ENCODE measurements at places on chromosomes 3 and 15. TPM values are rescaled to one million over a fixed set of nuclear protein-coding genes. Genes with fewer than 3 reads are reported as not detected.
A peak's percentile ranks its signal among the peaks of the same experiment; 100 is the strongest.

The ABHD10 gene
- total RNA-seq, result 19.6 TPM

The CYP1A1 gene
- total RNA-seq, result 8.3 TPM

The TRIM42 gene
- total RNA-seq, result not detected

The SLC41A3 gene
- total RNA-seq, result 39.2 TPM

The SEMA3G gene
- 146 TPM for total RNA-seq

The SLC22A13 gene
- 0.94 TPM for total RNA-seq

The PATL2 gene
- total RNA-seq, result 1.7 TPM

DNA sequence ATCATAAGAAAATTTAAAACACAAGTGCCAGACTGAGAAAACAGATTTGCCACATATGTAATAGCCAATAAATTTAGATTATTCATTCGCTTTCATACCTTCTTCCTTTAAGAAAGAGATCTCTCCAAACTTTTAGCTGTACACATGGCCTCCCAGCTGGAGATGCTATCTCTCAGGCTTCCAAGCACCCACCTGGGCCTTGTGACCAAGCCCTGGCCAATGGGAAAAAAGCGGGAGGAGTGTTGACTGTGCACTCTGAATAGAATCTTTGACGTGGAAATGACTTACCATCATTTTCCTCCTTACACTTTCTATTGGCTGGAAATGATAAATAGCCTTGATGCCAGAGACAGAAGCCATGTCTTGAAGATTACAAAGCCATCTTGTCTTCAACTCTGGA, 1106.6 kb downstream of the TBL1XR1 start:
- no peak for DNase-seq

DNA sequence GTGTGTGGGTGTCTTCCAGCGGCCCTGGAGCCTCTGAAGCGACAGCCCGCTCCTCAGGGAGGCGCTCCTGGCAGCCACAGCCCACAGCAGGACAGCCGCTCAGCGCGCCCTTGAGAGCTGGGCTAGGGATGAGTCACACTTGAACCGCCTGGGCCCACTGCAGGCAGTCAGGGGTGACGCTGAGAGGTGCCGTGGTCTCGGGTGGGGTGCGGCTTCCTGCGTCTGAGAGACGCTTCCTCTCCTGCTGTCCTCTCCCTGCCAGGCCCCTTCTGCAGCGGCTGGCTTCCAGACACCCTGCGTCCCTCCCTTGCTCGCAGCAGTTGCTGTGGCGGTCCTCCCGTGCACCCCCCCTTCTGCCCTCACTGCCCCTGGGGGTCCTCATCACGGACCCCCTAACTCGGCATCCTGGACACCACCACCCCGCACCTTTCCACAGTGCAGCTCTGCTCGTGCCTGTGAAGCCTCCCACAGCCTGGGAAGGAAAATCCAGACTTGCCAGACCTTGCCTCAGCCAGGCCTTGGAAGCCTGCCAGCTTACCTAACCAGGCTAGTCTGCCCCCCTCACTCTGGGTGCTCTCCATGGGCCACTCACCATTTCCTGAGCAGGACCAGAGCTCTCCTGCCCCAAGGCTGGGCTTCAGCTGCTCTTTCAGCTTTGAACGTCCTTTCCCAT, 1.1 kb upstream of the SPTBN5 start:
- peak; percentile 56 for DNase-seq

- DNase-seq, result no peak
These were observed 378.7 kb downstream of the MCTP2 start for GRCh38 chr15:94610069-94610468.

- no peak for DNase-seq
These were observed 45.1 kb downstream of the KPNA1 start for GRCh38 chr3:122469659-122470058.

GRCh38 chr3:151387842-151388241, 3.3 kb upstream of the P2RY12 start:
- DNase-seq, result no peak

DNA sequence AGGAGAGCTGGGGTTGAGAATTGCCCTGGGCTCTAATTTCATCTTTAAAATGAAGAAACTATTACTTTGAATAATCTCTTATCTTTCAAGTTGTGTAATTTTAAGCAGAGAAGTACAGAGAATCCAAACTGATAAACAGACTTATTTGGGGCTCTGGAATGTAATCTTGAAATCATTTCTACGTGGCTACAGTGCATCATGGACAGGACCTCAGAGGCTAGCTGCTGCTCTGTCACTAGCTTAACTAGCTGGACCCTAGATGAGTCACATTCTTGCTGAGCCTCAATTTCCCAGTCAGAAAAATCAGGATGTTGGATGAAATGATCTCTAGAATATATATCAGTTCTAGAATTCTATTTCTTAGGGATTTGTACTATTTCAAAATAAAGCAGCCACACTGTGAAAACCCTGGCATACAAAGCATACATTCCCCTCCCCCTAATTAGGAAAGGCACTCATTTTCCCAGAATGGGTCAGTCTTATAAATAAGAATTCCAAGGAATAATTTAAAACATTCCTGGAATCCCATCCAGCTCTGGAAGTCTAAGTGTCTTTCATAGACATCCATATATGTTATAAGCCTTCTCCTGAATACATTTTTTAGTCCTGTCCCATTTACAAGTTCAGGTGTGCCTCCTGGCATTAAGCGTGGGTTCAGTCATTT, 47.2 kb downstream of the RASGRP1 start:
- DNase-seq, result no peak

GRCh38 chr15:62901087-62901486, 141.5 kb upstream of the TPM1 start:
- no peak for DNase-seq

DNA sequence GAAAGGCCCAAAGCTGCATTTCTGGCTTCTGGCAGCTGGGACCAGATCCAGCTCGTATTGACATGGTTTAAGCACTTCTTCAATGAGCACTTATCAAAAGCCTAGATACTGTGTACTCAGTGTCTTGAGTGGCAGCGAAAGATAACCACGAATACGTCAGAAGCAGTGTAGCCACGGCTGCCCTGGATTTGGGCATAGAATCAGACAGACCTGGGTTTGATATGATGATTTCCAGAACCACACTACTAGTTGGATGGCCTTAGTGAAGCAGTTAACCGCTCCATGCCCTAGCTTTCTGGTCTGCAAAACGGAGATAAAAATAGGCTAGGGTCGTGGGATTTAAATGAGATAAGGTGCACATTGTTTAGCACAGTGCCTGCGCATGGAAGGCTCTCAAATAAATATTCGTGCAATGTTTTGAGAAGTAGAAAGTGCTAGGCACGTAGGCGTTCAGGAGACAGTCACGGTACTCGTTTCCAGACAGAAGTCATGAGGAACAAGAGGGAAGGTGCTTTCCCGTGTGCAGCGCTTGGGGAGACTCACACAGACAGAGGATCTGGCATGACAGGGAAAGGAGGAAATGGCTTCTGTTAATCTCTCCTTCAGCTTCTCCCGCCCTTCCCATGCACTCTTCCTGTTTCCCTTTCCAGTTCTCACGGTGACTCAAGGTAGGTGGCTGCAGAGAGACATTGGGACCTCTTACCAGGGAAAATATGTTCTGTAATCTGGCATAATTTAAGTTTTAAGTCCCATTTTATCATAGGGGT, 70.3 kb downstream of the CCNL1 start:
- no peak for DNase-seq

GRCh38 chr3:23105048-23105447, 98.1 kb upstream of the UBE2E2 start:
- DNase-seq, result no peak

- no peak for DNase-seq
These were observed 90.2 kb downstream of the NTRK3 start for GRCh38 chr15:88166082-88166993.

GRCh38 chr3:124451630-124452317, 278.5 kb upstream of the UMPS start:
- no peak for DNase-seq

DNA sequence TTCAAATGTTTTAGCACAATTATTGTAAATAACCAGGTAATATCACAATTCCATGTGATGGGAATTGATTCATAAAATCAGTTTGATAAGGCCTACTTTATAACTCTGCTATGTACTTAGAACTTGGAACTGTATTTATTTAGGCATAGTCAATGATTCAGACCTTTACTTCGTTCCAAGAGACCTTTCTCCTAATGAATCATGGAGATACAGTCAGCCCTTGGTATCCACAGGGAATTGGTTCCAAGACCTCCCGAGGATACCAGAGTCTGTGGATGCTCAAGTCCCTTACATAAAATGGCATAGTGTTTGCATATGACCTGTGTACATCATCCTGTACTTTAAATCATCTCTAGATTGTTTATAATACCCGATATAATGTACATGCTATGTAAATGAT, 60.8 kb upstream of the UMPS start:
- no peak for DNase-seq

GRCh38 chr15:51191072-51191670, 96.5 kb upstream of the TNFAIP8L3 start:
- DNase-seq, result no peak

GRCh38 chr3:11010426-11011165, 18.0 kb downstream of the SLC6A1 start:
- no peak for DNase-seq

DNA sequence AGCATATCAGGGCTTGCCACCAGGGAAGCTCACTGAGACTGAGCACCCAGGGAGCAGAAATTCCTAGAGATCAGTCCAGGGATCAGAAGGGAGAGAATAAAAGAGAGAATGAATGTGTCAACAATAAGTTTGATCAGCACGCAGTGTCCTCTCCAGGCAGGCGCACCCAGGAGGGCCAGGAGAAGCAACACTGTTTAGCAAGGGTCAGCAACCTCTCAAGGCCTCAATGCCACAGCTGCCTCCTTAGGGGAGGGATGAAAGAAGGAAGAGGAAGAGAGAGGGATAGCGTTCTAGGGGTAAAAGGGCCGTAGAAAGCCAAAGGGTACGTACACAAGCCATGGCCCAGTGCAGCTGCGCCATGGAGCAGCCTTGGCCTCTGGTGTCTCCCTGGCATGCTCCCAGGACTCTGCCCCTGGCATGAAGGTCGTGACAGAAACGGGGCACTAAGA, 399.8 kb downstream of the SHQ1 start:
- no peak for DNase-seq

- no peak for DNase-seq
These were observed 166.9 kb upstream of the ROBO2 start for GRCh38 chr3:76872999-76873398.

GRCh38 chr3:131283862-131284261, 97.7 kb upstream of the NUDT16 start:
- DNase-seq, result no peak

GRCh38 chr3:67897351-67898336, 243.2 kb upstream of the SUCLG2 start:
- DNase-seq, result no peak

- no peak for DNase-seq
These were observed 115.9 kb upstream of the PRR20G start for GRCh38 chr3:127403795-127404194.

Measured in omental fat pad (tissue), 4 donors.